ENCODE measurements at places on chromosomes 1 and 21. TPM values are rescaled to one million over a fixed set of nuclear protein-coding genes. Genes with fewer than 3 reads are reported as not detected.

- no peak for DNase-seq
Measured at GRCh38 chr1:27690183-27690582, 18.2 kb upstream of the IFI6 start.

GRCh38 chr1:180272395-180272794, 42.3 kb downstream of the LHX4 start:
- no peak for DNase-seq

The RUNX3 gene
- 5.5 TPM for total RNA-seq

GRCh38 chr1:76713535-76713934, 153.7 kb upstream of the ST6GALNAC5 start:
- no peak for DNase-seq

DNA sequence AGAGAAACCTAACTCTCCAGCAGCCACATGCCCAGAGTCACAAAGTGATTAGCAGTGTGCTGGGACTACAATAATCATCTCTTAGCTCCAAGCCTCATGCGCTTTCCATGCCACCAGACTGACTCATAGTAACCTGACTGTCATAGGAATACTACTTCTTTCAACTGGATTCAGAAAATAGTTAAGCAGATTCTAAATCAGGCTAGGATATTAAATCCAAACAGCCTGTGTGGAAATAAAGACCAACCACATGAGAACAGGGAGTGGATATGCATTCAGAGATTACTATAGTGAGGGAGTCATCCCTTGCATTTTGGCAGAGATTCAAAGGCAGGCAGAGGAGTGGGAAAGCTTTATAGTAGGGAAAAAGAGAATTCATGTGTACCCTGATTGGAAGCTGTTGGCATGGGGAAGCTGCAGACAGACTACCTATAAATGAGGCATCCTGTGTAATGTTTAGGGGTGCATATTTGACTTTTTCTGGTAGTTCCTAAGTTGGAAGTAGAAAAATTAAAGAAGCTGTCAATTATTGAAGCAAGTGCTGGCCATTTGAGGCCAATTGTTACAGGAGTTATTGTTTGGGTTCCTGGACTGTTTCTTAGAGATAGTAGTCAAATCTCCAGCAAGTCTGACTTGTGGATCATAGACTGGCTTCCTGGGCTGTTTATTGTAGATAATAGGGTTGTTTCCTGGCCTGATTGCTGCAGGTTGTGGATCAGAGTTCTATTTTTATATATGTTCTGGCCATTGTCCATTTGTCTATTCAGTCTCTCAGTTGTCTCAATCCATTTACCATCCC, 31.7 kb upstream of the DNAH14 start:
- DNase-seq = peak; percentile 3

- DNase-seq = no peak
Measured at GRCh38 chr21:28932717-28933116, 60.0 kb downstream of the LTN1 start.

GRCh38 chr1:184563308-184563707, 176.5 kb downstream of the C1orf21 start:
- DNase-seq = peak; percentile 12

All from HT1080 (cell line).